Activated CD4-positive, CD25-positive, alpha-beta regulatory T cell treated with anti-CD3 and anti-CD28 coated beads, Interleukin-2, amount 50 U/mL, for 72 hours (primary cell): ENCODE measurements at places on chromosomes 13 and 19.

DNA sequence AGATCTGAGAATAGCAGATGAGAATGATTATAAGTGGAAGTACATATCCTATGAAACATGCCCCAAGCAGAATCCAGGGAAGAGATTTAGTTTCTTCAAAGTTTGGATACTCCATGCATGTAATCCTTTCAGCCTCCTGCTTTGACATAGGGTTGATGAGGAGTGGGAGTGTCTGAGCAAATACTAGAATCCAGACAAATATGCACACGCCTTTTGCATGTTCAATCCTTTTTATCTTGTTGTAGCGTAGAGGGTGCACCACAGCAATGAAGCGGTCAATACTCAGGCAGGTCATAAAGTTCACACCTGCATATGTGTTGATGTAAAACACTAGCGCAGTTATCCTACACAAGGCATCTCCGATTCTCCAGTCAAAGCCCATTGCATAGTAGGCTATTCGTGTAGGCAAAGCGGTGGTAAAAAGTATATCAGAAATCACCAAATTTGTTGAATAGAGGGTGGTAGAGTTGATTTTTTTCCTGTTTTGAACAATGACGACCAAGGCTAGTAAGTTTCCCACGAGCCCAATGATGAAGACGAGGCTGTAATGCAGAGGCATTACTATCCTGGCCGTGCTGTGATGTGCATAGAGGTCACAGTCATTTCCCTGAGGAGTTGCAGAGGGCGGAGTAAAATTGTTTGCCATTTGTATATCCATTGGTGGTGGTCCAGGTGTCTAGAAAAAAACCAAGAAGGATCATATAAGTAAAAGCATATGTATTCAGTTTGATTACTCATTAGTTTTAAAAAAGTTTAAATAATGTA, 11.5 kb downstream of the GPR183 start:
- no peak for DNase-seq

- DNase-seq: no peak
Observed at GRCh38 chr13:107450931-107451330, 764.4 kb downstream of the LIG4 start.

DNA sequence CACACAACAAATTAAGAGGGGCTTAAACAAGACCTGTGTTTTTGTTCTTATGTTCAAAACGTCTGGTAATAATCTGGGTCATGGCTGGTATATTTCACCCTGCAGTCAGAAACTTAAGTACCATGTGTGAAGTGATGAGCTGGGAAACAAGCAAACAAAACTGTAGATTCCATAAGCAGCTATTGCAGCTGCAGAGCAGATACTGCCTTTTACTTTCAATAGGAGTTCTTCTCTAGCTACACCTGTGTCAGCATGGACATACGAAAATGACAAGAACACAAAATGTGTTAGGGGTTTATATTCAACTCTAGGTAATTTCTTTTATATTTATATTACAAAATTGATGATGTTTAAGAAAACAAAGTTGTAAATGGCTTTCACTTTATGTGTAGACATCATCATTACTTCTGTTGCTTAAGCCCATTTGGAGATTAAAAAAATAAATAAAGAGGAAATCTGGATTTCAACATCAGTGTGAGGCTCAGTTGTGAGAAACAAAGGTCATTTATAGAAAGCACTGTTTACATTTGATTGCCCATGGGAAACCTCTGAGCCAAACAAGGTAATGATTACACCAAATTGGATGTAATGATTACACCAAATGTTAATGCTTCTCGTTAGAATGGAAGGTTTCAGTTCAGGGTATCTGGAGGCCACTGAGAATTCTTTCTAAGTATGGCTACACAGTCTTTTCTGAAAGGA, 451.0 kb upstream of the SLC10A2 start:
- DNase-seq: no peak

- DNase-seq: no peak
Observed at GRCh38 chr13:64029343-64030093, 2613.9 kb upstream of the PCDH20 start.

- no peak for DNase-seq
Observed at GRCh38 chr19:55116859-55117662, at the start of gene PPP1R12C. Gene PPP1R12C, minus strand, starts transcription at chr19:55117637. Its CDS starts 94 bp downstream, at chr19:55117543.

DNA sequence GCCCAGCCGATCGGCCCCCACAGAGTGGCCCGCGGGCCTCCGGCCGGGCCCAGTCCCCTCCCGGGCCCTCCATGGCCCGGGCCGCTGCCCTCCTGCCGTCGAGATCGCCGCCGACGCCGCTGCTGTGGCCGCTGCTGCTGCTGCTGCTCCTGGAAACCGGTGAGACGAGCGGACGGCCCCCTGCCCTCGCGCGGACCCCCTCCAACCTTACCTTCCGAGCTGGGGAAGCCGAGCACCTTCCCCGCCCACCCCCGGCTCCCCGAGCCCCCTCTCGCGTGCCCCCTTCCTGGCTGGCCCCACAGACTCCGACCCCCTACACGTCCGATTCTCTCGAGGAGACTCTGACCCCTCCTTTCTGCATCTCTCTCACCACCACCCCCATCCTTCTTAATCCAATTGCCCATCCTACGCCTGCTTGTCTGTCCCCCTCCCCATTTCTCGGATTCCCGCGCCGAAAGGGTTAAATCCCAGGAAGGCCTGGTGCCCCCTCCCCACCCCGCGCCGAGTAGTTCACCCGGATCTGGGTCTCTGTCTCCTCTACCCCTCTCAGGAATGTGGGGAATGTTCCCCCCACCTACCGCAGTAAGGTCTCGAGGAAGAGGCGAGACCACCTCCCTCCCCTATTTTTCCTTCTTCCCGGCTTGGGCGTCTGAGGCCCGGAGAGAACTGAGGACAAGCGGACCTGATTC, 502 bp downstream of the NECTIN2 start:
- no peak for DNase-seq

DNA sequence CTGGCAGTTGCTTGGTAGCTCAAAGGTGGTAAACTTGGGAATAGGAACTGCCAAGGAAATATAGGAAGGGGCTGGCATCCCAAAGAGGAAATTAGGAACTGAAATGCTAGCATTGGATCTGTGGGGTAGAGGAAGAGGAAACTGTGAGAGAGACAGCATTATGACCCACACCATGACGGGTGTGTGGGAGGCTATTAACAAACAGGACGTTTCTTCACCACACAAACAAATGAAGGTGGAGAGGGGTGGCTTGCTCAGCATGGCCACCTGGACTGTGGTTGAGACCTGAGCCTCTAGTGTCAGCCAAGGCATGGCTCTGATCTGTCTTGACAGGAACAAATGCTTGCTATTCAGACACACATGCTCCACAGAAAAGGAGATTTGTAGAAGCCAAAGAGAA, 178.2 kb downstream of the B3GLCT start:
- no peak for DNase-seq

- DNase-seq: no peak
Observed at GRCh38 chr13:101423872-101424271, 7.6 kb upstream of the NALCN start.

DNA sequence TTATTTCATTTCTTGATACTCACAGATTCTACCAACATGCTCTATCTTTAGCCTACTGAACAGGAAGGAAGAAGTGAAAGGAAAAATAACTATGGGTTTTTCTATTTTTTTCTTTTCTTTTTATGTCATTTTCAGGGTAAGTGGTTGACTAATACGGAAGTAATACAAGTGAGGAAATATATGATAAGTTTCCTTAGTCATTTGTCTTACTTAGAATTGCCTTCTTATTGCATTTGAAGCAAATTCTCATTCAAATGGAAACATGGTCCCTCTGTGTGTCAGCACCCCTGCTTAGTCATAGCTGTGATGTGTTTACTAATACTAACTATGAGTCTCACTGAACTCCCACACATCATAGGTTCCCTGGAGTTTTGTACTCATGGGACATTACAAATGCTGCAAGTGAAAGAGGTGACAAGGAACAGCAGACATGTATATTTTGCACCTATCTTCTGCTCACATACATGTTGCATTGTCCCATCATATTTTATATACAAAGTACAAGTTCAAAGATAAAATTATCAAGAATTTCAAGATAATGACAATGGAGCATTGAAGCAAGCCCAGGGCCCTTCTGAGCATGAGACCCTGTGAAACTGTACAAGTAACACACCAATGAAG, 60.1 kb downstream of the DCT start:
- DNase-seq: no peak

- DNase-seq: no peak
Observed at GRCh38 chr19:30968210-30968609, 381.0 kb downstream of the TSHZ3 start.

DNA sequence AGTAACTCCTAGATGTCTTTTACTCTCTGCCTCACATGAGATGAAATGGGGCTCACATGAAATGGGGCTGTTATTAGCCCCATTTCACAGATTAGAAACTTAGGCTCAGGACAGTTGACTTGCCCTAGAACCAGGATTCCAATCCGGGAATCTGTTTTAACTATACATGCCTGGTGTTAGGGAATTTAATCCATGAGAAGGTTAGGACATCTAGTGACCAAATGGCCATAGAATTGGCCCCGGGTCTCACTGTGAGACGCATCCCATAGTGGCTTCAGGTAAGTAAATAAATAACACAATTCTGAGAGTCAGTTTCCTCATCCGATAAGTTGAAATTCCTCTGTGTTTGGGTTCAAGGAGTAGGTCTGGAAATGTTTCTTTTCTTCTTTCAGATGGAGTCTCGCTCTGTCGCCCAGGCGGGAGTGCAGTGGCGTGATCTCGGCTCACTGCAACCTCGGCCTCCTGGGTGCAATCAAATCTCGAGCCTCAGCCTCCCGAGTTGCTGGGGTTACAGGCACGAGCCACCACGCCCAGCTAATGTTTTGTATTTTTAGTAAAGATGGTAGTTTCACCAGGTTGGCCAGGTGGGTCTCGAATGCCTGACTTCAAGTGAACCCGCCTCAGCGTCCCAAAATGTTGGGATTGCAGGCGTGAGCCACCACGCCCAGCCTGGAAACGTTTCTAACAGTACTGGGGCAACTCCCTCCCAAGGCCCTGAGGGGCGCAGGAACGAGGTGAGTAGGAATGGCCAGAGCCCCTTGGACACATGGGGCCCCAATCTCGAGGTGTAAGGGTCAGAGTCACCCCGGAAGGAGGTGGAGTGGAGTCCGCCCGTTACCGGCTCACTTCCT, 1.2 kb upstream of the ZNF574 start:
- DNase-seq: peak; percentile 46

DNA sequence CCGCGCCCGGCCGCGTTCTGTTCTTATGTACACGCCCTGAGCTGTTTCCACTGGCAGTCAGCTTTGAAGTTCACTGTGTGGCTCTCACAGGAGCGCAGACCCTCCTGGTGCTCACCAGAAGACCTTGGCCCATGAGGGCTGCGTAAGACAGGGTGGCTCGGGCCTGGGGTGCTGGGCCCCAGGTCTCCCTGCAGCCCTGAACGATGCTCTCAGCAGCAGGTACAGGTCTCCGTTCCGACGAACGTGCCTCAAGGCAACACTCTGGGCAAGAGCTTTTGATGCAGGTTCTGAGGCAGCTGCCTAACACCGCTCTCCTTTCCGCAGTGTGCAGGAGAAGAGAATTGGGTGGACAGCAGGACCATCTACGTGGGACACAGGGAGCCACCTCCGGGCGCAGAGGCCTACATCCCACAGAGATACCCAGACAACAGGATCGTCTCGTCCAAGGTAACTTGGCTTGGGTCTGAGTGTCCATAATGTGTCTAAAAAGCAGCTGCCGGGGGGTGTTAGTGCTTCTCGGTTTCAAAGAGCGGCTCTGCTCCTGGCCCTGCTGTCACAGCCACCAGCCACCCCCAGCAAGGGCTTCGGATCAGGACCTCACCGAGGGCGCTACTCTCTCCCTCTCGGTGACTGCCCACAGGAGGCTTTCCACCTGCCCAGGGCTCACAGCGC, 95.1 kb downstream of the ATP11A start:
- no peak for DNase-seq

GRCh38 chr13:81487151-81487550, 1146.2 kb upstream of the SPRY2 start:
- no peak for DNase-seq

- DNase-seq: no peak
Observed at GRCh38 chr13:25753976-25754375, 297.8 kb downstream of the SHISA2 start.

DNA sequence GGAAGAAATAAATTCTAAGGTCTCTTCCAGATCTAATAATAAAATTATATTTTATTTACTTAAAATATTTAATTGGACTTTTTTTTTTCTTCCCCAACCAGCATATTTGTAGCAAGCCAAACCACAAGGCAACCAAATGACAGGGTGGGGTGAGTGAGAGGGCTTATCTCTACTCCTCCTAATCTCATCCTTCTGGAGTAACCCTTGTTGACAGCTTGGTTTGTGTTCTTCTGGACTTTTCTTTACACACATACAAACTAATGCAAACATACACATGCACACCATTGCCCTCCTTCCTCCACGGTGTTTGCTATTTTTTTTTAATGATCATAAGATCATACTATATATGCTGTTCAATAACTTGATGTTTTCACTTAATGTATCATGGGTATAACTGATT, 383.1 kb downstream of the DLEU7 start:
- no peak for DNase-seq
